ENCODE measurements at places on chromosomes 3 and 15.

GRCh38 chr15:59360305-59360704, 12.4 kb downstream of the MYO1E start:
- no peak for DNase-seq

DNA sequence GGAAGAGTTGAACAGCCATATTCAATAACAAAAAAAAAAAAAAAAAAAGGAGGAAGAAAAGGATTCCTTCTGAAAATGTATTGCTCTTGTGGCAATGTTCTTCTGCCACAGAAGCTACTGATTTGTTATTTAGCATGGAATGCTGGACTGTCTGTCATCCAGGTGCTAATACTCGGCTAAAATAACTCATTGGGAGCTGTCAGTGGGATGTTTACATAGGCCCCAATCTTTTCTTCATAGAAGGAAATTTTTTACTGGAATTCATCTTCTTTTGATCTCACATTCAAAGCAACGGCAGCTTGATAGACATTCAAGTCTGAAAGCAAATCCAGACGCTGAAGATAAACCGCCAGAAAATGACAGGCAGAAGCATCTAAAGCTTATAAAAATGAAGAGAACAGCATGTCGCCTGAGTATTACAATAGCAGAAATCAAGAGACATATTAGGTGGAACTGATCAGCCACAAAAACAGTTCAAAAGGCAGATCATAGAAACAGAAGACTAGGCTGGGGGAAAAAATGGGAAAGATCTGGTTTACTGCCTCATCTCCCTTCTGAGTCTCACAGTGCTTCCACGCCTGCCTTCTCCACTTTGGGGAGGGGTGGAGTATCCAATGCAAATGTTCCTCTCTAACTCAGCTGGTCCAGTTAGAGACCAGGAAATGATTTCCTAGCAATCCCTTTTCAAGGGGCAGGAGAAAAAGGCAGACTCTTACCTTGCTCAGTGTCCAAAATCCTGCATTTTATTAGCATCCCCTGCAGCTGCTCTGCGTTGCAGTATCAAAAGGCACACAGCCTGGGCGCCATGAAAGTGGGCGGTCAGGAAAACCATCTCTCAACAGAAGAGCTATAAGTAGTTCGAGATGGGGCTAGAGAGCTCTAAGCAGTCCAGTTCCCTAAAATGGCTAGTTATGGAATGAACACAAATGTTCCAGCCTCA, 451.9 kb downstream of the FOXP1 start:
- no peak for DNase-seq

DNA sequence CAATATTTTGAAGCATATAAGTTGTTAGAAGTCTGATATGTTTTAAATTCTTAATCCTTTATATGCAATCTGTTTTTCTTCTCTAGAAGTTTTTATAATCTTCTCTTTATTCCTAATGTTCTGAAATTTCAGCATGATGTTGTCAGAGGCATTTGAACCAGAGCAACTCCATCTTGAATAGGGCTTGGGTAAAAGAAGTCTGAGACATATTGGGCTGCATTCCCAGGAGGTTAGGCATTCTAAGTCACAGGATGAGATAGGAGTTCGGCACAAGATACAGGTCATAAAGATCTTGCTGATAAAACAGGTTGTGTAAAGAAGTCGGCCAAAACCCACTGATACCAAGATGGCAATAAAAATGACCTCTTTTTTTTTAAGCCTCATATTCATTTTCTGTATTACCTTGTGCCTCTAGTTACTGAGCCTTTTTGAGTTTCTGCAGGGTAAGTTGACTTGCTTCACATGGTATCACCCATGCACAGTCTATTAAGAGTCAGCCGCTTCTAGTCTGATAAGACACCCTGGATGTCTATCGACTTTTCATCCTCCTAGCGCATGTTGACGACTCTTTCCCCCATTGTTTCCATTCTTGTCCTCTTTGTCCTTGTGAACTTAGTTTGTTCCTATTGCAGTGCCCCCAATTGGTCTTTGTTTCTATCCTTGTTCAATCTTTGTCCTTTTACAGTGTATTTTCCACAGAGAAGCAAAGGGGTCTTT, 80.8 kb upstream of the RNU6-1 start:
- no peak for DNase-seq

DNA sequence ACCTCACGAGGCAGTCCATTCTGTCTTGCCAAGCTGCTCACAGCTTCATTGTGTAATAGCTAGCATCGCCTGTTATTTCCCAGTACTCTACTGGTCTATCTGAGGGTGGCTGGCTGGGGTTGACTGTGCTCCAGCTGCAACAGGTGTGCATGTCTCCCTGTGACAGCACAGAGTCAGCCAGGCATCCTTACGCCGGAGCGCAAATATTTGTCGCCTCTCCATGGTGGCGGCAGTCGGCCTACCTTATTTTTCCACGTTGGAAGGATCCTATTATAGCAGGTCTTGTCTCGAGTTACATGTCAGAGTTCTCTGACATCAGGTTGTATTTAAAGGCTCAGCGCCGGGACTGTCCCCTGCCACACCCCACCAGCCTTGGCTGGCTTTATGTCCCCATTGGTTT, 307.1 kb downstream of the TLE3 start:
- no peak for DNase-seq

DNA sequence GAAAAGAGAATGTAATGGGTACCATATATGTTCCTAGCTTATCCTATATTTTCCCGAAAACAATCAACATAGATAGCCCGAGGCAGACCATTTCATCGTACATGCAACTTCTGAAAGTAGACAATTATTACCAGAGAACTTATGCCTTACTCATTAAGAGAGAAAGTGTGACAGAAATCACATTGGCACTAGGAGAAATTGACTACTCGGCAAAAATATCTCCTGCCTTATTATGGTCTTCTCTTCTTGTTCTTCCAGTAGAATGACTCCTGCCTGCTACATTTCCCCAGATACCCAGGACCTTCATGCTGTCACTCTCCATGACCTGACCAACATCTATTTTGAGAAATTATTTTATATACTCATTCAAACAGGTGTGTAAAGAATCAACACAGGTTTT, 1015.7 kb downstream of the TUSC7 start:
- DNase-seq, result no peak

- DNase-seq, result no peak
Observed at GRCh38 chr3:52430416-52430810, 14.5 kb downstream of the SEMA3G start.

GRCh38 chr15:57551715-57552677, 39.7 kb upstream of the MYZAP start:
- no peak for DNase-seq

DNA sequence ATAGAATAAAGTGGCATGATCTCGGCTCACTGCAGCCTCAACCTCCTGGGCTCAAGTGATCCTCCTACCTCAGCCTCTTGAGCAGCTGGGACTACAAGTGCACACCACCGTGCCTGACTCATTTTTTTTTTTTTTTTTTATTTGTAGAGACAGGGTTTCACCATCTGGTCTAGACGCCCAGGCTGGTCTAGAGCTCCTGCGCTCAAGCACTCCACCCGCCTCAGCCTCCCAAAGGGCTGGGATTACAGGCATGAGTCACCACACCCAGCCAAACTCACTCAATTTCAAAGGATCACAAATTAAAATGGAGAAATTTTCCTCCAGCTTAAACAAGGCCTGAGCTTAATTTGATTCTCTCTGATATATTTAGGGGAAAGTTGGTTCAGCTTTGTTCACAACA, 27.3 kb upstream of the NMB start:
- DNase-seq, result no peak

Measured in activated CD4-positive, CD25-positive, alpha-beta regulatory T cell (primary cell).